ENCODE measurements at places on chromosomes 13 and 19. TPM values are rescaled to one million over a fixed set of nuclear protein-coding genes. Genes with fewer than 3 reads are reported as not detected.

The ZNF724 gene
- 0.27 TPM for polyA plus RNA-seq

The ZNF99 gene
- not detected for polyA plus RNA-seq

The WDFY2 gene
- 0.81 TPM for polyA plus RNA-seq

The CEACAM7 gene
- 0.15 TPM for polyA plus RNA-seq

The RPS19 gene
- 3,349 TPM for polyA plus RNA-seq

The GDF15 gene
- 27.5 TPM for polyA plus RNA-seq

GRCh38 chr13:33512880-33513554, 227.5 kb upstream of the STARD13 start:
- DNase-seq, result no peak
- H3K4me3 ChIP-seq, result no peak overlapping the region
- H3K4me1 ChIP-seq, result no peaks in the 10 kb centered on the region
- no peaks in the 10 kb centered on the region for H3K36me3 ChIP-seq
- H3K27ac ChIP-seq, result no peak overlapping the region

DNA sequence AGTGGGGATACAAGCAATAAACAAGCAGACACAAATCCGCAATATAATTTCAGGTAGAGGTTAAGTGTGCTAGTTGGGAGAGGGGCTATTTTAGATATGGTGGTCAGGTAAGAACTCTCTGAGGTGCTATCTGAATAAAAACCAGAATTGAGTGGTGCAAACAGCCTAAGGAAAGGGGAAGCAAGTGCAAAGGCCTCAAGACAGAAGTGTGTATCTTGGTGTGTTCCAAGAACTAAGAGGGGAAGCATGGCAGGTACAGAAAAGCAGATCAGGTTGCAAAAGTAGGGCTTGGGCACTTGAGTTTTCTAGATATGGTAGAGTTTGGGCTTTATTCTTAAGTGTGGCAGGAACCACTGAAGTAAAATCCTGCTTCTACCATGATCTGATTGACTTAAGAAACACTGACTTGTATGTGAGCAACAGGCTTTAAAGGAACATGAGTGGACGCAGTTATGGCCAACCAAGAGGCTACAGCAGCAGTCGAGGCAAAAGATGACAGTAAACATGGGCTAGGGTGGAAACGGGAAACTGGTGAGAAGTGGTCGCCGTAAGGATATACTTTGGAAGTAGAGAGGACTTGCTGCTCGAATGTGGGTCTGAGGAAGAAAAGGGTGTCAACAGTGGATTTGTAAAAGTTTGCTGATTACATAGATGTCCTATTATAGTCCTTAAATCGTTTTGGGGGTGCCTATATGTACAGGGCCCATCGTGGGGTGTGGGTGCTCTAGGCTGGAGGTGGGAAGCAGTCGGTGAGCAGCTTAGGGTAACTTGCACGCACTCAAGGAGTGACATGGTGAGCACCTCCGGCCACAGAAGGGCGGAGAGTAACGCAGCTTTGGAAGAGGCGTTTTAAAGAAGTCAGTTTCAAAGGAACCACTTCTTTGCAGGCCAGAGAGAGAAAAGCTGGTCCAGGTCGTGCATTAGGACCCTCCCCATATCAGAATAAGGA, 677 bp downstream of the TGDS start:
- peaks cover 10% of the 10 kb centered on the region for H3K4me1 ChIP-seq
- H3K27me3 ChIP-seq, result no peaks in the 10 kb centered on the region
- peak overlapping the region; percentile 82 for H3K27ac ChIP-seq
- H3K36me3 ChIP-seq, result peaks cover 5% of the 10 kb centered on the region
- peak overlapping the region; percentile 66 for H3K4me3 ChIP-seq

DNA sequence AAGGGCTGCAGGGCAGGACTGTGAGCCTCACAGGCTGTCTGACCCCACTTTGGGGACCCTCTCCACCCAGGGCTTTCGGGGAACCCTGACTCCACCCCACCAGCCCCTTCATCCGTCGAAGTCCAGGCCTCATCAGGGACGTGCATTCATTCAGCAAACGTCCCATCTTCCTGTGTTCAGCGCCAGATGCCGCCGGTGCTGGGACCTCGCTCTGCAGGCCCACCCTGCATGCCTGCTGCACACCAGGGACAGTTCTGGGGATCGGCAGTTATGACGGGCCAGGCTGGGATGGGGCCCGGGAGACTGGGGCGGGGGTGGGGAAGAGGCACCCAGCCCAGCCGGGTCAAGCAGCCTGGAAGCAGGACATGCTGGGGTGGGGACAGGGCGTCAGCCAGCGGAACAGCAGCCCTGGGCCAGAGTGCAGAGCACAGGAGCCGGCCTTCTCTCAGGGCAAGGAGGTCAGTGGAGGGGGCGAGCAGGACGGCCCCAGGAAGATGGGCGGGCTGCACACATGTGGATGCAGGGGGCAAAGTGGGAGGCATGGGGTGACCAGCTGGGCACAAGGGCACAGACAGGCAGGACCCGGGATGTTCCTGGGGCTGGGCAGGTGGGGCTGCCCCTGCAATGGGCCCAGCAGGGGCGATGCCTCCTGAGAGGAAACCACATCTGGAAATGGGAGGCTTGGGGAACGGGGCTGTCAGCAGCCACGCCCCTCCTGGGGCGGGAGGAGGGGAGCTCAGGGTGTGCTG, 5.1 kb downstream of the GAMT start:
- no peak overlapping the region for H3K4me3 ChIP-seq
- no peak overlapping the region for H3K27ac ChIP-seq
- H3K36me3 ChIP-seq, result peaks cover 11% of the 10 kb centered on the region

- peaks cover 2% of the 10 kb centered on the region for H3K36me3 ChIP-seq
- peak; percentile 60 for DNase-seq
- no peaks in the 10 kb centered on the region for H3K27me3 ChIP-seq
- no peaks in the 10 kb centered on the region for H3K4me1 ChIP-seq
- H3K27ac ChIP-seq, result peak overlapping the region; percentile 94
Measured at GRCh38 chr13:80341756-80342370, 937 bp upstream of the SPRY2 start.

- no peaks in the 10 kb centered on the region for H3K27me3 ChIP-seq
- H3K4me3 ChIP-seq, result no peak overlapping the region
Measured at GRCh38 chr13:29156136-29156535, 336.0 kb downstream of the MTUS2 start.

- no peak overlapping the region for H3K4me3 ChIP-seq
- H3K27ac ChIP-seq, result no peak overlapping the region
- DNase-seq, result no peak
- no peaks in the 10 kb centered on the region for H3K27me3 ChIP-seq
Measured at GRCh38 chr13:70835371-70835770, 727.1 kb upstream of the KLHL1 start.

DNA sequence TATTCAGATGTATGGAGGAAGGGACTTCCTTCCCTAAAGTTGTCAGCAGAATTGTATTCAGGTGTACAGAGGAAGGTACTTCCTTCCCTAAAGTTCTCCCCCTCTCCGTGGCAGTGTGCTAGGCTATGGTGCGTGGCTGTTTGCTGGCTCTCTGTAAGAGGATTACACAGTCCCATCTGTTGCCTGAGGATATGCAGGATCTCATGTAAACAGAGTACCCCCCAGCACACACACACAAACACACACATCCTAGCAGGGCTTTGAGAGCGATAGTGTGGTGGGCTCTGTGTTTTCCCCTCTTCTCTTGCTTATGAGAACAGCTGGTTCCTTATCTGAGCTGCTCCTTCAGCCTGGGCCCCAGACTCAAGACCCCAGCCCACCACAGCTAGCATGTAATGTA, 10.3 kb downstream of the NEK5 start:
- DNase-seq, result no peak
- no peak overlapping the region for H3K27ac ChIP-seq
- no peaks in the 10 kb centered on the region for H3K27me3 ChIP-seq
- H3K36me3 ChIP-seq, result no peaks in the 10 kb centered on the region
- no peaks in the 10 kb centered on the region for H3K4me1 ChIP-seq

DNA sequence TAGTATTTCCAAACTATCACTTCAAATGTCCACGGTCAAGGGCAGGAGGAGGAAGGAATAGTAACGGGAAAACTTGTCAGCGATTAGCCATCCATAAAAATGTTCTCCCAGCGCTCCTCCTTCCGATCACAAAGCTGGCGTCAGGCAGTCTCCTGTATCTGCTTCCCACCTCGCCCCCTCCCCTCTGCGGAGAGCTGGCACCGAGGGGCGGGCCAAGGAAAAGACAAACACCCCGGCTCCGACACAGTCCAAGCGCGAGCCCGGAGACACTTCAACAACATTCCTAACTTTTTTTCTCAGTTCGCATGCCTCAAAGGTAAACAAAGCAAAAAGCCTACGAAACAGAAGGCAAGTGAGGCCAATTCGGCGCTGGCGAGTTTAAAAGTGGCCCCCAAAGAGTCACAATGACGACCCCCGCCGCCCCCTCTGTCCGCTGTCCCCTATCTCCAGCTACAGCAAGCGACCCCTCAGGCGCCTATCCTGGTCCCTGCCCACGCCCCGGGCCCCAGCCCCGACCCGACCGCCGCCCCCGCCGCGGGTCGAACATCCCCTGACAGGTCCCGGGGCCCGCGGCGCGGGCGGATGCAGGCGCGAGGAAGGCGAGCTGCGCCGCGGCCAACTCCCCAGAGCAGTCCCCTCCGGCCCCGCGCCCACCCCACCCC, 736 bp downstream of the SMAD9 start:
- H3K36me3 ChIP-seq, result no peaks in the 10 kb centered on the region
- H3K27me3 ChIP-seq, result peaks cover 5% of the 10 kb centered on the region
- DNase-seq, result no peak
- peak overlapping the region; percentile 65 for H3K4me3 ChIP-seq

GRCh38 chr19:18107235-18107634, 9.7 kb downstream of the MAST3 start:
- no peak overlapping the region for H3K27ac ChIP-seq
- no peaks in the 10 kb centered on the region for H3K27me3 ChIP-seq
- DNase-seq, result no peak

- no peak overlapping the region for H3K4me3 ChIP-seq
- no peak overlapping the region for H3K27ac ChIP-seq
- H3K27me3 ChIP-seq, result no peaks in the 10 kb centered on the region
- no peak for DNase-seq
Measured at GRCh38 chr13:100124265-100124664, 35.4 kb downstream of the PCCA start.

GRCh38 chr13:63605962-63606361, 2190.3 kb upstream of the PCDH20 start:
- no peak overlapping the region for H3K4me3 ChIP-seq
- no peaks in the 10 kb centered on the region for H3K4me1 ChIP-seq
- H3K27ac ChIP-seq, result no peak overlapping the region
- no peaks in the 10 kb centered on the region for H3K27me3 ChIP-seq
- no peaks in the 10 kb centered on the region for H3K36me3 ChIP-seq

- no peak for DNase-seq
- no peaks in the 10 kb centered on the region for H3K27me3 ChIP-seq
- H3K4me3 ChIP-seq, result no peak overlapping the region
- no peaks in the 10 kb centered on the region for H3K4me1 ChIP-seq
Measured at GRCh38 chr13:72700509-72700908, 26.9 kb downstream of the MZT1 start.

DNA sequence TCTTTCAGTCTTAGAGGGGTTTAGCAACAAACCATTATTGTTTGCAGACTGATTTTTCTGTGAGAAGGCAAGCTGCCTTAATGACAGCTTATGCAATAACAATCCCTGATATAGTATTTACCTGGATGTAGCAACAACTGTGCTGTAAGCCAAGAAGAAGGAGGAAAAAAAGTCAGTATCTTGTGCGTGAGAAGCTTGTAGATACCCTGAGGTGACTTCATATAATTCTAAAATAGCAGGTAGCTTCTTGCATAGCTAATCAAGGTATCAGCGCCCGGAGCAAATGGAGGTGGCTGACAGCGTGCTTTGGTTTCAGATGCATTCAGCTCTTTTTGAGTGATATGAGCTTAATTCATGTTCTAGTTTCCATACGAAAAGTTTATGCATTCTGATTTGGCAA, 309.8 kb downstream of the KLF5 start:
- no peaks in the 10 kb centered on the region for H3K36me3 ChIP-seq
- H3K27ac ChIP-seq, result peak overlapping the region; percentile 37
- no peak overlapping the region for H3K4me3 ChIP-seq

DNA sequence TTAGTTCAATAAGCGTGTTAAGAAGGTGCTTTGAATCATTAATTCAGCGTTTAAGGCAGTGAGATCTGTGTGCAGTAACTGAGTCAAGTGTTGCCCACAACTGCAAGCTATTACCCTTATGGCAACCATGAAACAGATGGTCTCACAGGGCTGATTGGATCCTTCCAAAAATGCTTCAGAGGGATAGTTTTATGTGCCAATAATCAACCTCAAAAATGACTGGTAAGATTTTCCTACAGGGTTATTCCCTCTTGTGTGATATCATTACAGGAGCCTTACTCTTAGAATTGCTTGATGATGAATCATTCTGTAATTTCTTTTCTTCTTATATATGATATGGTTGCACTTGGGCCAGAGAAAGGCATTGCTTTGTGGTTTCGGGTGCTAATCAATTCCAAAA, 1299.2 kb upstream of the ATXN8OS start:
- no peaks in the 10 kb centered on the region for H3K27me3 ChIP-seq
- H3K4me1 ChIP-seq, result no peaks in the 10 kb centered on the region
- DNase-seq, result no peak
- H3K36me3 ChIP-seq, result no peaks in the 10 kb centered on the region
- H3K4me3 ChIP-seq, result no peak overlapping the region
- no peak overlapping the region for H3K27ac ChIP-seq

- H3K4me1 ChIP-seq, result no peaks in the 10 kb centered on the region
- no peak within 1 kb of the TSS for H3K4me3 ChIP-seq
- no peaks in the 10 kb centered on the region for H3K36me3 ChIP-seq
- H3K27ac ChIP-seq, result no peak within 1 kb of the TSS
- no peak for DNase-seq
Measured at GRCh38 chr19:35585848-35586247, at the start of gene PMIS2. PMIS2 (plus strand) TSS chr19:35586173; CDS start chr19:35586260, 87 bp downstream.

DNA sequence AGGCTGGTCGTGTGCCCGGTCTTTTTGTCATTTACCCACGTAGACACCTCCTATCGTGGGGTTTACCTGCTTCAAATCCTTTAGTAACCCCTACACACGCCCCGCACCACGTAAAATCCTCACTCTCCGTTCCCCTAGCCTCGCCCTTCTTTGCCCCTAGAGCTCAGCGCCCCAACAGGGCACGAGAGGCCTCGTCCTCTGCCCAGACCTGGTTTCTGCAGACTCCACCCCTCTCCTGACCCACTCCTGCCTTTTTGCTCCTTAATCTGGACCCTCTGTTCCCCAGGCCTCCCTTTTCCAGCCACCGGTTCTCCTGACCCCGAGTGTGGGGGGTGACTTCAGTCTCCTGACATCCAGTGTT, 412 bp downstream of the ZNF528 start:
- peak overlapping the region; percentile 55 for H3K4me3 ChIP-seq
- peaks cover 30% of the 10 kb centered on the region for H3K36me3 ChIP-seq
- no peaks in the 10 kb centered on the region for H3K27me3 ChIP-seq
- peaks cover 4% of the 10 kb centered on the region for H3K4me1 ChIP-seq
- DNase-seq, result no peak

DNA sequence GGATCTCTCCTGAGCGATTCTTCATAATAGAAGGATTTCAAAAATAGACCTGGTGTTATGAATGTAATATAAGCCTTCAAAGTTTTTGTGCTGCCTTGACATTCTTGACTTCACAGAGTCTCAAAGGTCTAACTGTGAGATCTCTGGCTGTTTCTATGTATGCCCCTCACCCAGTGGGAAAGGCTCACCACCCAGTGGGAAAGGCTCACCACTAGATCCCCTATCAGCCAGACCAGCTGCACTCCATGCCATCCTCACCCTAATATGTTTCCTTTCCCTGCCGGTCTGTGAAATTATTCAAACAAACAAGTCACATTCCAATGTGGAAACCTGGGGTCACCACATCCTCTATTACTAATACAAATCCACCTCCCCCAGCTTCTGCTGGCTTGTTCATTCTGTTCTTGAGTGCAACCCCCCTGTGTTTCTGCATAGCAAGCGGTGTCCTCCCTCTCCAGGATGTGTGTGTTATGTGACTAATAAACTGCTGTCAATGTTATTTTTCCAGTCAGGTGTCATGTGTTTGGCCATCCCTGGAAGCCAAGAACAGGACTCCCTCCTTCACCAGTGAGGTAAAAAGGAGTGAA, 13.8 kb upstream of the SLITRK1 start:
- no peaks in the 10 kb centered on the region for H3K27me3 ChIP-seq
- no peak overlapping the region for H3K27ac ChIP-seq
- no peaks in the 10 kb centered on the region for H3K36me3 ChIP-seq
- H3K4me3 ChIP-seq, result no peak overlapping the region
- no peak for DNase-seq
